ENCODE measurements at places on chromosomes 13 and 19. TPM values are rescaled to one million over a fixed set of nuclear protein-coding genes. Genes with fewer than 3 reads are reported as not detected.
A peak's percentile ranks its signal among the peaks of the same experiment; 100 is the strongest.

DNA sequence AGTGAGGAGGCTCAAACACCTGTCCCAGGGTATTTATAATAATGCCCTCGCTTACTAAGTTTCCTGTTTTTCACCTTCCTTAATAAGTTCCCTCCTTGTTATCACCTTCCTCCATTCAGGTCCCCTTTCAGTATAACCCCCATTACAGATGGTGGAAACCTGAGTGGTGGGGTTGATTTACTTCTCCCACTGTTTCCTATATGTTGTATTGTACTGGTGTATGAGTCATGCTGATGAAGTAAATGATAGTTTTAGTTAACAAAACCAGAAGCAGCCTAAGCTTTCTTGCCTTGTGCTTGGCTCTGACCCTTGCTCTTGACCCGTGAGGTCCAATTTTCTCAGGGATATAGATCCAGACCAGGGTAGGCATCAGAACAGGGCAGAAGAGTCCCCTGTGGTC is 22.3 kb upstream of the TNFSF11 start:
- no peak for DNase-seq

DNA sequence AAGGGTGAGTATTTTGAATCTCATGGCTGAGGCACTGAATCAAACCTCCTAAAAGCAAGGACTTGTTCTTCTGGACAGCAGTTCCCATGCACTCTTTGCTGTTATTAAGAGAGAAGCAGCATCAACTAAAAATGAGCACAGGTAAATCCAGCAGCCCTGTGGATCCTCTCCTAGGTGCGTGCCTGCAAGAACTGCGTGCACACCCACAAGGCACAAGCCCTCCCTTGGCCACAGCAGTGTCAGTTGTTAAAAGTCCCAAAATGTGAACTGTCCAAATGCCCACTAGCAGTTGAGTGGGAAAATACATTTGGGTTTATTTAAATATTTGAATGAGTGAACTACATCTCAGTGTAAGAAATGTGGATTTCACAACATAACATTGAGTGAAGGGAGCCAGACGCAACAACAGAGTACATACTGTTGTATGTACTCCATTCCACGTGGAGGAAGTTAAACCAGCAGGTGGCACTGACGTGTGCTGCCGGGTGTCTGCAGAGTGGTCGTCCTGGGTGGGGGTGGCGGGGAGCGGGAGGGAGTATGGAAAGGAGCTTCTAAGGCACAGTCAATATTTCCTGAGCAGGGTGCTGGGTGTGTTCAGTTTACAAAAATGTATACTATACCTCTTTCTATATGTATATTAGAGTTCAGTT is 266.4 kb downstream of the NALCN start:
- no peak for DNase-seq

DNA sequence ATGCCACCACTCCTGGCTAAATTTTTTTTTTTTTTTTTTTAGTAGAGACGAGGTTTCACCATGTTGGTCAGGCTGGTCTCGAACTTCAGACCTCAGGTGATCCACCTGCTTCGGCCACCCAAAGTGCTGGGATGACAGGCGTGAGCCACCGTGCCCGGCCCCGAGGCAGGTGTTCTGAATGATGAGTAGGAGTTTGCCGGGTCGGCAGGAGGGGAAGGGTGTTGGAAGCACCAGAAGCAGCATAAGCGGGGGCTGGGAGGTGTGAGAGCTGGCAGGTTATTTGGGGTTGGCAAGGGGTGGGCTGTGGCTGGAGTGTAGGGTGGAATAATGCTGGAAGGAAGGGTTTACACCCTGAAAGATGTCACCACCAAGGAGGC is 1.8 kb downstream of the SPPL2B start:
- DNase-seq = no peak

DNA sequence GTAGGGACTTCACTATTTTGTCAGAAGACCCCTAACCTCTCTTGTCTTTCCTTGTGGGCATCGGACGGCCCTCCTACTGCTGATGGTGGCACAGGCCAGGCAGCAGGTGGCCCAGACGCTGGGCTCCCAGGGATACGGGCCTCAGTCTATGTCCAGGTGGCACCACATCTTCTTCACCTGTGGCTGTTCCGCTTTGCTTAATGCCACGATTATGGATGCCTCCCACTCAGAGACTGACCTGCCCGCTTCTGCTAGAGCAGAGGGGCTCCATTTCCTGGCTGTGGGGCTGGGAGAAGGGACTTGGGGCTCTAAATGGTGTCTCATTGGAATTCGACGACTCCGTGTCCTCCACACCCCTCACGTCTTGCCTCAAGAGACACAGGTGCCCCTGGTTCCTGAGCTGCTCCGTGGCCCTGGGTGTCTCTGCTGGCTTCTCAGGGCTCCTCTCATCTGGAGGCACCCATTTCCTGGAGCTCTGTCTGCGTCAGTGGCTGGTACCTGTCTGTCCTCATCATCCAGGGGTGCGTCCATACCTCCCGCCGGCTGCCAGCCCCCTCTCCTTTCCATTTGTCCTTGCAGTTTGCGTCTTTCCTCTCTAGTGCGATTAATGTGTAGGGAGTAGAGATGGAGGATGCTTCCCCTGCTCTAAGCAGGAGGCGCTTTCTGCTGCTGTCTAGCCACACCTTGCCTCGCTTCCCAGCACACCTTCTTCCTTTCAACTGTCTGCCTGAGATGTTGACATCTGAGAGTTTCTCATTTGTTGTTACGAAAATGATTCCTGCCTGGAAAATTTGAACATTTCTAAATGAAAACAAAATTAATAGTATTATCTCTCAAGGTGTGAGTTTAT is 63.4 kb downstream of the TEX29 start:
- no peak for DNase-seq

- DNase-seq = no peak
Observed at GRCh38 chr13:80574113-80574850, 233.4 kb upstream of the SPRY2 start.

DNA sequence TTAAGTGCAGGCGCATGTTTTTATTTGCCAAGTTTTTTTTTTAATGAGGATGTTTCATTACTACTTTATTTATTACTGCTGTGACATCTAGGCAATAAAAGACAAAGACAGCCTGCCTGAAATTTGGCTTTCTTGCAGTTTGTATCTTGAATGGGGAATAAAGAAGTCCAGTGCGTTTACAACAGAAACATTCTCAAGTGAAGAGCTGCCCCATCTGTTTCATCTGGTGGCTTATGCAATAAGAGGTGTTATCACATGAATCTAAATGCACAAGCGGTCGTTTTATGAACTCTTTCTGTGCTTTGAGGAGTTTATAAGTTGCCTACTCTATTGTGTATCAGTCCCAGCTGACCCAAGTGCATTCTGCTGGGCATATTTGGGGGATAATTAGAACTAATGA is 12.6 kb upstream of the MAB21L1 start:
- no peak for DNase-seq

DNA sequence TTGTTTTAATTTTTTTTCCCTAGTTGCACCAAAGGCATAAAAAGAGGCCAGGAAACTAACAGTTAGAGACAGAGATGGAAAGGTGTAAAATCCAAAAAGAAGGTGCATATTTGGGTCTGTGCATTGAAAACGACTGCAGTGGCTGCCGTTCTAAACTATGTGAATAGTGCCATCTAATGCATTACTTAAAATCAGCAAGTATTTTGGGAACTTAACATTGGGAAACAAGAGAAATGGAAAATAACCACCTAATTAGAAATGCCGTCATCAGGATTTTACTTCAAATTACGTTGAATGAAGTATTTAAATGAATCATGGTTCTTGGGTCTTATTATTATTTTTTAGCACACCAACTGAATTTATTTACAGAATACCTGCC is 189.5 kb upstream of the MIR17HG start:
- no peak for DNase-seq

DNA sequence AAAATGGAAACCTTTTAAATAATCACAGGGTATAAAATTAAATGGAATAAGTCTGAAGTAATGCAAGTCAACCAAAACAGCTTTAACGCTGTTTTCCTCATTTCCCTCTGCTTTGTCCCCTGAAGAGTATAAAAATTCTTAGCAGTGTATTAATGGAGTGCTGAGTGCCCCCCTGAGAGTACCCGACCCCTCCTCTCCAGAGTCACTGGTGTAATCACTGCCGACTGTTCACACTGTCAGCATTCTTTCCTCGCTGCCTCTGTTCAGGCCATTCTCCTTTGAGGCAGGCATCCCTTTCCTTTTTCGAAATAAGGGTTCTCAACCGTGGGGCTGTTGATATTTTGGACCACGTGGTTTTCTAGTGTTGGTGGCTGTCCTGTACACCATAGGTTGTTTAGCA is 146.9 kb upstream of the SLC10A2 start:
- DNase-seq = no peak

DNA sequence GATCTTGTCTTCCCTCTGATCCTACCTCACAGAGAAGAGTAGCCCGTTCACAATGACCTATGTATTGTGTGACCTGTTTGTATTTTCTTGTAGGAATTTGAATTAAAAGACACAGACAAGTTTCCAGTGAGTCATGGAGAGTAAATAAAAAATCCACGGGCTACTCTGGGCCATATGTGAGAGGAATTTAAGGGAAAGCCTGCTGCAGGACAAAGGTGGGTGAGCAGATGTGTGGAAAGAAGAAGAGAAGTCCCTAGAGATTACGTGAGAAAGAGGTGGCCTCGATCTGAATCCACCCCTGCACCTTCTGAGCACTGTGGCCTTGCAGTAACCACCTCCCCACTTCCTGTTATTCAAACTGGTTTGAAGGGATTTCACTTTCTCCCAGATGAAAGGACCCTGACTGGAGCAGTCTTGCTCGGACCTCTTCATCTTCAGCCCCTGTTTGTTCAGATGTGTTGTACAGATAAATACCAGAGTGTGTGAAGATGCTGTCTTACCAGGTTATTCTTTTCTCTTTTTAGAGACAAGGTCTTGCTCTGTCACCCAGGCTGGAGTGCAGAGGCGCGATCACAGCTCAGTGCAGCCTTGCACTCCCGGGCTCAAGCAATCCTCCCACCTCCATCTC is 205.4 kb downstream of the PDS5B start:
- peak; percentile 14 for DNase-seq

DNA sequence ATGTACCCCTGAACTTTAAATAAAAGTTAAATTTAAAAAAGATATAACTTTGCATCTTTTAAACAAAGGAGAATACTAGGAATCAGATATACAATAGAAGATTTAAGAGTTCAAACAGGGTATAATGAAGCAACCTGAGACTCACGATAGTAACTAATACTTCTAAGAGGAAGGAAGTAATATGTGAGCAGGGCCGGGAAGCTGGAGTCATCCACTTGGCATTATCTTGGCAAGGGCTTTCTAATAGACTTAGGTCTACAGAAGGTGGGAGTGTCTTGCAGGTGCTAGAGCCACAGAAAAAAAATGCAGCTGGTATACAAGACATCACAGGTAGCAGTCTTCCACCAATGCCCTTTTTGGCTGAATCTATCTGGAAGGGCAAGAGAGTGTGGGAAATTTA is 231.9 kb downstream of the KCTD12 start:
- DNase-seq = no peak

DNA sequence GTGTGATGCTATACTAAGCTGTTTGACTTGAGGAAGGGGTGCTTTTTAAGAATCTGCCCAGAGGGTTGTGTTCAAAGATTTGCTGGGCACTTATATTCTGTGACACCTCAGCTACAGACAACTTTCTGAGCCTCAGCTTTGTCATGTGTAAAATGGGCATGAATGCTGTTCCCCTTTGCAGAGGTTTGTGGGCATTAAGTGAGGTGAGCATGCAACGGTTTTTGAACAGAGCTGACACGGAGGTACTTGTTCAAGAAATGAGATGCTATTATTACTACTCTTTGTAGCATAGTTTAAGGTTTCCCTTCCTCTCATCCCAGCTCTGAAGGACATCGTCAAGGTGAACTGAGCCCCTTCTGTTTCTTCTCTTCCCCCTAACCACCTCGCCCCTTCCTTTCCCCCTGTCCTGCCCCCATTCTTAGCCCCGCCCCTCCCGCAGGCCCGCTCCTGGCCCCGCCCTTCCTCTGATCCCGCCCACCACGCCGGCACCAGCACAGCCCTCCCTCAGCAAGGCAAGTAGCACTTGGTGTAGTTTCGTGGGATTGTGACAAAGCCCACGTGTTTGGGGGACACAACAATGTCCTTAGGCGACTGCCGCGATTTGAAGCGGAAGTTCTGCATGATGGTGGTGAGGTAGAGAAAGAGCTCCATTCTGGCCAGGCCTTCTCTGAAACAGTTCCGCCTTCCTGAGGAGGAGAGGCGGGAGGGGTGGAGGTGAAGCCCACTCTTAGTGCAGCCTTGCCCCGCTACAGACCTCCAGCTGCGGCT is 26.1 kb upstream of the CYP2A7 start:
- DNase-seq = peak; percentile 29

DNA sequence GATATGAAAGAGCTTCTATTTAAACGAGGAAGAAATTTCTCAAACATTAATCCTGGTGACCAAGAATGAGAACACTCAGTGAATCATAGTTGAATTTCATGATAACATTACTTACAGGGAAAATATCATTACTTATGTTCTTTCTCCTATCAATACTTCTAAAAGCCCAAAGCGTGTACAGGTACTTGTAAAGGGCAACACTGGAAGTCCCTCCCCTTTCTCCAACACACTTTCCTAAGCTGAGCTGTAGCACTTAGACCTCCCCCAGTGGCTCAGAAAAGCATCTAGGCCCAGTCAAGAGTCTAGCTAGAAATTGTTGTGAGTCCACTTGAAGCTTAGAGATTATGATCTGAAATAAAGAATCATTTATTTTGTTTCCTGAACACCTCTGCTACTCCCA is 150.7 kb downstream of the ABCC4 start:
- DNase-seq = no peak

DNA sequence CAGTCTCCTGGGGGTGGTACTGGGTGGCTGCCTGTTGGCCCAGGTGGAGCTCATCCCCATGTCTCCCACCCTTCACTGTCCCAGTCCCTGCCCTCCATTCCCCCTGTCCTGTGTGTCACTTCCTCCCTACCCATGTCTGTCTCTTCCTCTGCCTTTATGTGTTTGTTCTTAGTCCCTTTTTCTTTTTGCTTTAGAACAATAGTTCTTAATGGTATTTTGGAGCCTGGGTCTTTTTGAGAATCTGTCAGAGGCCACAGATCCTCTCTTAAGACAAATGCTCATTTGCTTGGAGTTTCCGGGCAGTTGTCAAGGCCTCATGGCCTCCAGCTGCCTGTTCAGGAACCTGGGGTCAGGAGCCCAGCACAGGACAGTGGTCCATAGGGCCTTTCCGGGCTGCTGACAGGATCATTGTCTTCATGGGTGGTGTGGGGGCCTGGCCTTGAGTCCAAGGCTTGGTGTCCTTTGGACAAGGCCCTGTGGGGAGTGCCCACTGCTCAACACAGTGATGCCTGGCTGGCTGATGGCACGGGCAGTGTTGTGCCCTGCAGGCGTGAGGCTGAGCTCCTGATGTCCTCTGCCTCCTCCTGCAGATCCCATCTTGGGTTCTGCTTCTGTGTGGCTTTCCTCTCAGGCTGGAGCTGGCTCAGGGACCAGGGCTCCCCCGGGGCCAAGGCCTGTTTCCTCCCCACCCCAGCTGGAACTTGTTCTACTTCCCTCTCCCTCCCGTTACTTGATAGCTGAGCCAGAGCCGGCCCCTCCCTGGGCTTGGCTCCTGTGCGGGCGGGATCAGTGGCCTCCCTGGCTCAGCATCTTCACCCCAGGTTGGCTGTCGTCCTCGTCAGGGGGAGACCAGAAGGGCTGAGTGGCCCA is 3.5 kb downstream of the EGLN2 start:
- peak; percentile 31 for DNase-seq

PCP2 gene
- 2.1 TPM for total RNA-seq

ADAMTSL5 gene
- 5.7 TPM for total RNA-seq

KIR2DL3 gene
- total RNA-seq = not detected

MIA gene
- total RNA-seq = not detected

PRODH2 gene
- total RNA-seq = not detected

CNN1 gene
- not detected for total RNA-seq

SOX1 gene
- total RNA-seq = not detected

Data from CD4-positive, alpha-beta T cell (primary cell).